Epithelial cell of proximal tubule (primary cell): ENCODE measurements at places on chromosomes 7 and 10. TPM values are rescaled to one million over a fixed set of nuclear protein-coding genes. Genes with fewer than 3 reads are reported as not detected.

DNA sequence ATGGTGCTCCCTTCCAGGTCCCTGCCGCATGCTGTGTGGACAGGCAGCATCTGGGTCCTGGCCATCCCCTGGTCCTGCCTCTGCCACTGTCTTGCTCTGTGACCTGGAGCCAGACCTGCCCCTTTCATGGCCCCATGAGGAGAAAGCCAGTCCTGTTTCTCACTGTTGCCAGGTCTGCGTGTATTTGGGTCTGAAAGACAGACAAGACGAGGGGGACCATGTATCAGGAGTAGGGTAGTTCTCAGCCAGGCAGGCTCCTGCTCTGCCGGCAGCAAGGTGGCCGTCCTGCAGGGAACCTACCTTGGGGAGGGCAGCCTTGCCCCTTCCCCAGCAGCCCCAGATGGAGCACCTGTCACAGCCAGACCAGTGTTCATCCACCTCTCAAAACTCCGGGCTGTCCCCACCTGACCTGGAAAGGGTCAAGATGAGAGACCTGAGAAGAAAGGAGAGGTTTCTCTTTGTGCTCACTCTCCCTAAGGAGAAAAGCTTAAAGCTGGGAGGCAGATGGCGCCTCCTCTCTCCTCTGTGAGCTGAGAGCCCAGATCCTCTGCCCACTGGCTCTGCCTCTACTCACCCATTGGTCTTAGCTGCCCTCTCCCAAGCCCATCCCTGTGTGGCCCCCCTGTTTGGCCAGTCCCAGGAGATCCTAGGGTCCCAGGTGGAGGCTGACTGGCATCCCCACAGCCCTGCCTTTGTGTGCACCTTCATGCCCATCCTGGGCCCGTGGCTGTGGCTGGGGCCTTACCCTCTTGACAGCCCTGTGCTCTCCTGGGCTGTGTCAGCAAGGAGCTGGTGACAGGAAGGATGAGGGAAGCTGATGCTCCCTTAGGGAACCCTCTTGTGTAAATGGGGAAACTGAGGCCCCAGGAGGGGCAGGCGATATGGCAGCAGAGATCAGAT is 116.1 kb upstream of the PCBD1 start:
- no peak for DNase-seq

- no peak for DNase-seq
These were observed 114.0 kb downstream of the GRID1 start for GRCh38 chr10:86252556-86252955.

DNA sequence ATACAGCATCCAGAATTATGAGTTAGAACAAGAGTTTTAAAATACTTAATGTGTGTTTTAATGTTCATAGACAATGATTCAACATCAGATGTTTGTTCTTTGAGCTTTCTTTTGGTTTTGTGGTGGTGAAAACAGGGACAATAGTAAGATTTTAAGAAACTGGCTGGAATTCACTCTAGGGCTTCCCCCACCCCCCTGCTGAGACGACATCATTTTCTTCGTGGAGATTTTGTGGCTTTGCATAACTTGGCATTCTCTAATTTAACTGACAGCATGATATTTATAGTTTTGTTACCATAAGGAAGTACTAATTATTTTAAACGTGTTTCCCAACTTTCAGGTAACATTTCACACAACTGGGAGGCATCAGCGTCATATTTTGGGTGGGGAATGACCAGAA is 184.1 kb downstream of the BICC1 start:
- DNase-seq = no peak

DNA sequence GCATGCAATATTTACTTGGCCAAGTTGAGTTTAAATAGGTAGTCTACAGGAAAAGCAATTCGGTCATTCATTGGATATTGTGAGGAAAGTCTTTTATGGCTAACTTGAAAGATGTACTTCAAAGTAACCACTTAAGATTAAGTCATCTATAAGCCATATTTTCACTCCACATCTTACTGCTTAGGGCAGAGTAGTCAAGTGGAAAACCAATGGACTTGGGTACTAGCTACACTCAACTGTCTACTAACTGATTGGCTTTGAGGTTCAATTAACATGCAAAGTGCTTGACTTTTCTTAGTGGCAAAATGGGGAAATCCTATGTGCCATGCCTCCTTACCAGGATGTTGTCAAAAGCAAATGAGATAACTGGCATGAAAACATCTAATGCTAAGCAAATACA is 51.0 kb downstream of the CAV1 start:
- DNase-seq = no peak

The TMEM273 gene
- not detected in 2 replicates for total RNA-seq

- no peak for DNase-seq
These were observed 299.5 kb downstream of the KCNMA1 start for GRCh38 chr10:77338143-77338542.

DNA sequence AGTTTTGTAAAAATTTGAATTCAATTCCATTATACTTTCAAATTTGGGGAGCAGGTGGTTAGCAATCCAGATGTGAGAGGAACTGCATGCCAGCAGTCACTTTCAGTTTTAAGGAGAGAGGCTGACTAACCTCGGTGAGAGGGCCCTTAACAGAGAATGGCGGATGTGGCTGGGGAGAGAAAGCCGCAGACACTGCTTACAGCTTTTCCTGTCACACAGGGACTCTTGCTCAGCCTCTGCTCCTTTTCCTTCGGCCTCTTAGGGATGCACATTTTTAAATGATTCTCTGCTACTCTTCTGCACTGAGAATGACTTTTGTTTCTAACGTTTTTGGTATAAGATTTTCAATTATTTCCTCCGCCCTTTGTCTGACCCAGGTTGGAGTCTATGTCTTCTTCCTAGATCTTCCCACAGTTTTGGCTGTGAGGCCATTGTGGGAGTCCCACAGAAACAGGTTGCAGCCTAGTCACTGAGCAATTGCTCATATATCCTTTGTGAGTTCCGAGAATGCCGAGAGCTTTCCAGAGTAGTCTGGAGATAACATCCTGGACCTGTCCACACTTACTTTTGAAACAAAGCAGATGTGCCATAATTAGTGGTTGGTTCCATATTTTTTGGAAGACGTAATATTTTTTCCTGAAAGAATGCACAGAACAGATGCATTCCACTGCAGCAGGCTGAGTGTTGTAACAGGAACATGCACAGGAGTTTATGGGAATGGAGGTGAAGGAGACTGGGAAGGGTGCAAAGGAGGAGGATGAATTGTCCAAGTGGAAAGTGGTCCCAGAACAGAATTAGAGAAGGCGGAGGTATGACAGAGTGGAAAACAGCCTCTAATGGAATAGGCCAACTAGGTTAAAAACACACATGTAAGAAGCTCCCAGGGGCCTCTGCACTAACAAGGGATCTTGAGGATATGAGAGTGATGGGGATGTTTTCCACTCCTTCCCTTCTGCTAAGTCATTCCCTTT is 168.0 kb upstream of the ZNF32 start:
- no peak for DNase-seq

- DNase-seq = no peak
These were observed 1.0 kb downstream of the NKX2-3 start for GRCh38 chr10:99533496-99534449.

DNA sequence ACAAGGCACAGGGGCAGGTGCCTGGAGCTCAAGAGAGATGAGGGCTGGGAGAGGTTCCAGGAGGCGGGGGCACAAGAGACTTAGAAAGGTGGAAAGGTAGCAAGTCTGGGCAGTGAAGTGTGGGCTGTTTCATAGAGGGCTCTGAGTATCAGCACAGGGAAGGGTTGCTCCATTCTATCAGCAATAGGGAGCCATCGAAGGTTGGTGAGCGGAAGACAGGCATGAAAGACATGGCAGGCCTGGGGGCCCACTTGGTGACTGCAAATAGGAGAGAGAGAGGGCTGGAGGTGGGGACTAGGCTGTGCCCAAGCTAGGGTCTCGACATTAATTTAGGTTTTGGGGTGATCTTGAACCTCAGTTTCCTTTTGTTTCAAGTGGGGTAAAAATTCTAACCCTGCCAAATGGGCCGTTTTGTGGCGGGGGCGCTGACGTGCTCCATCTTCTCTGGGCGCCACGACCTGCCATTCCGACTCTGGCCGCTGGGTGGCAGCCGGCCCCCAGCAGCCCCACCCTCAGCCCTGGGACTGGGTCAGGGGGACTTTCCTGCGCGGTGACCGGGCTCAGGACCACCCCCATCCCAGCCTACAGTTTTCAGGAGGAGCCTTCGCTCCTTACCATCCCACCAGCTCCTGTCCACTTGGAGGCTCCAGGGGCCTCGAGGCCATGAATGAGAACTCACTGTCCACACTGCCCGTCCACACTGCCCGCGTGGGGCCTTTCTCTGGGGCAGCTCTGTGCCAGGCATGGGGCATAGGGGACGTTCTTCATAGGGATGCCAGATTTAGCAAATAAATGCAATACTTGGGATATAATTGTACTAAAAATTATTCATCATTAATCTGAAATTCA is 37.2 kb upstream of the PCBD1 start:
- no peak for DNase-seq

The GNAT3 gene
- total RNA-seq = not detected in 2 replicates

DNA sequence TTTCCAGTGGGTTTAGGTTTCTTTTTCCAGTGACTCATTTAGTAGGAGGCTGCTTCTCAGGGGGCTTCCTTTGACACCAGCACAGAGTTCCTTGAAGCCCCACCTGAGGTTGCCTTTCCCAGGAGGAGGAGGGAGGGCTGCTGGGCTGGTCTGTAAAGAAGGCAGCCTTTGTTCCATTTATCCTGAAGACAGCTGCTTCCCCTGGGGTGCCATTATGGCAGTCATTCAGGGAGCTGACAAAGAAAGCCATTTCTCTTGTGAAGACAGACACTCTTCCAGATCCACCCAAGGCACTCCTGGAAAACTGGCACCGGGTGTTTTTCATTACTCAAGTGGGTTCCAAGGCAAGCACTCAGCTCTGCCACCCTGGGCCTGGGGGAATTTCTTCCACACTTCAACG is 54.0 kb downstream of the MTURN start:
- DNase-seq = no peak

The FFAR4 gene
- total RNA-seq = not detected in 2 replicates

DNA sequence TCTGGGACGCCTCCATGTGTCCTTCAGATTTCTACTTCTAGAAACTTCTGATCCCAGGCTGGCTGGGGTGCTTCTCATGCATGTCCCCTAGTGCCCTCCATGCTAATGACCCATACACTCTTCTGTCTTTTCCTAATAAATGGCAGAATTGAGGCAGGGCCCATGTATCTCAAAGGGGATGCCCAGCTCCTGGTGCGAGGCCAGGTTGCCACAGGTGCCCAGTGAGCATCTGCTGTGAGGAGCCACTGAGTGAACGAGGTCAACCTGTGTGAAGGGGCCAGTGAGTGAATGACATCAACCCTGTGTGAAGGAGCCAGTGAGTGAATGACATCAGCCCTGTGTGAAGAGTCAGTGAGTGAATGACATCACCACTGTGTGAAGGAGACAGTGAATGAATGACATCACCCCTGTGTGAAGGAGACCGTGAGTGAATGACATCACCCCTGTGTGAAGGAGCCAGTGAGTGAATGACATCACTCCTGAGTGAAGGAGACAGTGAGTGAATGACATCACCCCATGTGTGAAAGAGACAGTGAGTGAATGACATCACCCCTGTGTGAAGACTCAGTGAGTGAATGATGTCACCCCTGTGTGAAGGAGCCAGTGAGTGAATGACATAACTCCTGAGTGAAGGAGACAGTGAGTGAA is 478.9 kb downstream of the PTPRN2 start:
- DNase-seq = no peak

DNA sequence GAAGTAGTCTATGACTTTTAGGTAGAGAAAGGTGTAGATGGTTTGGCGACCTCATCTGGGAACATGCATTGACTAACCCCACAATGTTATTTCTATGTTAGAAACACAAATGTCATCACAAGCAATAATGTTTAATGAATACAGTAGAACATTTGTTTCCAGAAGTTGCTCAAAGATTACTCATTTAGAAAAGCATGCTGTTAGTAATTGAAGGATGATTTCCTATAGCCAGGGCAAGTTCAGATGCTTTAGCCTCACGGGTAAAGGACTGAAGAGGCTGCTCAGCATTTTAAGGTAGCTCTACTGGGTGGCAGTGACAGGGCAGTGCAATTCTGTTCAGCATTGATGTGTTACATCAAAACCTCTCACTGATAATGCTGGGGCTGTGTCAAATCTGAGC is 199.3 kb upstream of the FZD1 start:
- DNase-seq = no peak

The HYAL4 gene
- total RNA-seq = not detected in 2 replicates

The GPER1 gene
- 0.72 and 0.81 TPM in 2 replicates for total RNA-seq

The CDK5 gene
- 19.3 and 21.1 TPM in 2 replicates for total RNA-seq

DNA sequence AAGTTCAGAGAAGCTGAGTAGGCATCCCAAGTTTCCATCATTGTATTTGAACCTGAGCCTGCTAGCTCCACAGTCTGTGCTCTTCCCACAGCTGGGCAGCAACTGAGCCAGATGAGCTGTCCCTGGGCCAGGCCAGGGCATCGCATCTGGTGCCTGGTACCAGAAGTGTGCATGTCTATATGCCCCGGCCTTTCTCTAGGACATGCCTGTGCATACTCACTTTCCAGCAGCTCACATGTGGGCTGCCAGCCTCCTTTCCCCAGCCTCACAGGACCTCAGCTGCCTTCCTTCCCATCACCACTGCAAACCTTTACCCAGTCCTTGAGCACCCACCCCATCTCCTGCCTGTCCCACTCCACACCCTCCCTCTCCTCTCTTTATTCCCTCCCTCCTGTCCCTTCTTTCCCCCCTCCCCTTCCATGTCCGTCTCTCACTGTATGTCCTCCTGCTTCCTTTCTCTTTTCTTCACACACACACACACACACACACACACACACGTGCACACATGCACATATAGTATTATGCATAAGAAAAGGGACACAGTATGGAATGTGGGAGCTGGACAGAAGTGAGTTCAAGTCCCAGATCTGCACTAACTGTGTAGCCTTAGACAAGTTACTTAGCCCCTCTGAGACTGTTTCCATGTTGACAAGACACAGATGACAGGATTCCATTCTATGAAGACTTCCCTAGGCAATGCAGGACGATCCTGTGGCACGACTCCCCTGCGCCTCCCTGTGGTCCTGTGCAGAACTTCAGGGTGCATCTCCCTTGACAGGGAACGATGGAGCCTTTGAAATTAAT is 10.9 kb downstream of the CDHR1 start:
- DNase-seq = peak; percentile 10
